ENCODE measurements at places on chromosomes 1 and 21. TPM values are rescaled to one million over a fixed set of nuclear protein-coding genes. Genes with fewer than 3 reads are reported as not detected.

DNA sequence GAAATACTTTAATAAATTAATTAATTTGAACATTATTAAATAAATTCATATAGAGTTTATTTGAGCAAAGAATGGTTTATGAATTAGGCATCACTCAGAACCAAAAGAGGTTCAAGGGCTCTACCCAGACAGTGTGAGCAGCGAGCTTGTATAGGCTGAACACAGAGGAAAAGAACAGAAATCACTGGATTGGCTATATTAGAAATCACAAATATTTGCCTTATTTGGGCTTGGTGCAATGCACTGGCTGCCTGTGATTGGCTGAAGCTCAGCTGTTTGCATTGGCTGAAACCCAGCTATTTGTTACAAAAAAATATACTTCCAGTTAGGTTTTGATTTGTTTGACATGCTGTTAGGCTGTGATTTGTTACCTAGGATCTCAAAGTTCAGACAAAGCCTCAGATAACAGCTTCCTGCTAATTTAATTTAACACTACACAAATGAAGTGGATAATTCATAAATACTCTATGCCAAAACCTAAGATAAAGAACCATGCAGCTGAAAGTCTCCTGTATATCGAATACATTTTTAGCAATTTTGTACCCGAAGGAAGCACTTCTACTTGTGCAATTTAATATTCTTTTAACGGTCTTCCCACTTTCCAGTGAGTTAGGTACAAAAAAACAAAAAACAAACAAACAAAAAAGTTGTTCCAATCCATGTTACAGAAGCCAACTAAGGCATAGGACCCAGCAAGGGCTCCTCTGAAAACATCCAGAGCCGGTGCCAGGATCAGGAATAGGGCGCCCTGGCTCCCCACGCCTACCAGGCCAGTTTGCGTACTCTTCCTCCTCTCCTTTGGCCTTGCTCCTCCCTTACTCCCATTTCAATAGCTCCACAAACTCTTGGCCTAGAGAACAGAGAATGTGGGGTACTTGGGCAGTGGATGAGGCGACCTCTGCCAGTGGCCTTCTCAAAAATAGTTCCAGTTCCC is 179.1 kb downstream of the DUSP10 start:
- no peaks in the 10 kb centered on the region for H3K36me3 ChIP-seq
- H3K4me1 ChIP-seq: no peaks in the 10 kb centered on the region
- no peak overlapping the region for H3K4me3 ChIP-seq

DNA sequence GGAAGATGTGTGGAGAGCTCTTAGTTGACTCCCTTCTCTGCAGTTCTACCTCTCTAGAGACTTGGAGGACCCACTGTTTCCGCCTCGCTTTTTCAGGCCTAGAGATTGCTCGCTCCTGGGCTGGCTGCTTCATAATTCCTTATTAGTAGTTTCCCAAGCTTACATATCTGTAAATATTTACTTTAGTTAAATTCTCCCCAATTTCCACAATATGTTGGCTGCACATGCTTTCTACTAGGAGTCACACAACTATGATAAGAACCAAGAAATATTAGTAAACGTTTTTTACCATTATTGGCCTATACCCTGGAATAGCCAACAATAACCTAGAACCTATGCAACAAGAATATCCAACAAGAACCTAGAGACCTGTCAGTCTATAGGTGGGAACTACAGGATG is 129.0 kb upstream of the RUNX1 start:
- no peaks in the 10 kb centered on the region for H3K36me3 ChIP-seq
- H3K4me3 ChIP-seq: no peak overlapping the region
- H3K27ac ChIP-seq: no peak overlapping the region
- H3K4me1 ChIP-seq: no peaks in the 10 kb centered on the region
- no peak for DNase-seq

DNA sequence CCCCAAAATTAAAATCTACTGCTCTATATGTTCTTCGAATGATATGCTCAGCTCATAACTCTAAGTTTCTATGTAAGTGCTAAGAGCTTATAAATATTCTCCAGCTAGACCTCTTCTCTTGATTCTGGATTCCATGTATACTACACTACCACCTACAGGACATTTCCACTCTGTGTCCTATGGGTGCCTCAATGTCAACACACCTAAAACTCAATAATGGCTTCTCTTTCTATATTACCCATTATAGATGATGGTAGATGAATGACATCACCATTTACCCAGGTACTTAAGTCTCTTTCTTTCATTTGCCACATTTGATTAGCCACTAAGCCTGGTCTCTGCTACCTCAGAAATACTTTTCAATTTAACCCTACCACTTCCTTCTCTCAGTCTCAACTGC is 41.3 kb downstream of the TBX19 start:
- DNase-seq: no peak
- H3K4me1 ChIP-seq: peaks cover 4% of the 10 kb centered on the region
- H3K27me3 ChIP-seq: no peaks in the 10 kb centered on the region
- no peaks in the 10 kb centered on the region for H3K36me3 ChIP-seq
- no peak overlapping the region for H3K4me3 ChIP-seq

DNA sequence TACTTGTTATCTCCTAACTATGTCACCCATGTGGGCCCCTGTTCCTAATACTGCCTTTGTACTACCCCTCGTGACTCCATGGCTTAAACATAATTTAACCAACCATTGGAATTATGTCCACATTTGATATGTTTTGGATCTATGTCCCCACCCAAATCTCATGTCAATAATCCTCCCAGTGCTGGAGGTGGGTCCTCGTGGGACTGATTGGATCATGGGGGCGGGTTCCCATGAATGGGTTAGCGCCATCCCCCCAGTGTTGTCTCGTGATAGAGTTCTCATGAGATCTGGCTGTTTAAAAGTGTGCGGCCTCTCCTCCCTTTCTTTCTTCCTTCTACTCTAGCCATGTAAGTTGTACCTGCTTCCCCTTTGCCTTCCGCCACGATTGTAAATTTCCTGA is 9.8 kb downstream of the CBR1 start:
- no peak overlapping the region for H3K4me3 ChIP-seq
- no peak overlapping the region for H3K27ac ChIP-seq

DNA sequence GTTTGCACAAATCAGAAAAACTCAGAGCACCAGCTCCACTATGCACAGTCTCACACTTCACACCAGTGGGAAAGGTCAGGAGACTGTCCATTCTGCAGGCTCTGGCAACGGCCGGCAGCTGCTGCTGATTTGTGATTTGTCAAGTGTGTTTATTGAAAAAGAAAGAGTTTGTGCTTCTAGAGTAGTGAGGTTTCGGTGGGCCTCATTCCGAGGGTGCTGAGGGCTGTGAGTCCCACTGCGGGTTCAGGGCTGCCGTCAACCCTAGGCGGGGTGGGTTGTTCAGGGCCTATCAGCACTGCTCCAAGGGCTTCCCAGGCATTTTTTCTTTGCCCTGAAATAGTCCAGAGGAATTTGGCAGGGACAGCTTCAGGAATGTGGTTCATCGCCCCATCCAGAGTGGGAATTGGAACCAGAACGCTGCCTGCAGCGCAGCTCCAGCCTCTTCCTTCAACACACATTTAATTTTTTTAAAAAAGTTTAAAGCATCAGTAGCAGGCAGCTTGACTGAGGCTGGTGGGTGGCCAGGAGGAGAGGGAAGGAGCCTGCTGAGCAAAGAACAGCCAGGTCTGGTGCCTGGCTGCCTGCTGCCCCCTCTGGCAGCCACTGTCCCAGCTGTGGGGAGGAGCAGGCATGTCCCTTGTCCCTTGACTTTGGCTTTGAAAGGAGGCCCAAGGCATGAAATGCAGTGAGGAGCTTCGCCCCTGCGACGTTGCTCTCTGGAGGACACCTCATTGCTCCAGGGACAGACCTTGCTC is 19.7 kb downstream of the STUM start:
- H3K4me3 ChIP-seq: no peak overlapping the region
- H3K36me3 ChIP-seq: no peaks in the 10 kb centered on the region
- H3K27ac ChIP-seq: no peak overlapping the region
- H3K27me3 ChIP-seq: peaks cover 22% of the 10 kb centered on the region
- no peaks in the 10 kb centered on the region for H3K4me1 ChIP-seq

DNA sequence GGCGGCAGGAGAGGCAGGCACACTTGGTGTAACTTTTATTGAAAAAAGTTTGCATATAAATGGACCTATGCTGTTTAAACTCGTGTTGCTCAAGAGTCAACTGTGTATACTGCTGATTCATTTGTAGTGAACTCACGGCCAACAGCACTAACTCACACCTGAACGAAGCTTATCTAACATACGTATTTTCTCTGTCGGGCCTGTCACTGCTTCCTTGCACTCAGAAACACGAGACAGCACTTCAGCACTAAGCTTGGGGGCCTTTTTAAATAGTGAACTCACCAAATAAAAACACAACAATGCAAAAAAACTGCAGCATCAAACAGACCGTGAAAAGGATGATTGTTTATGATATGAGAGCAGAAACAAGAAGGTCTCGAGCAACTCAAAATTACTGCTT is 58.9 kb upstream of the NEK2 start:
- no peaks in the 10 kb centered on the region for H3K36me3 ChIP-seq
- H3K27ac ChIP-seq: no peak overlapping the region
- DNase-seq: no peak
- peaks cover 36% of the 10 kb centered on the region for H3K4me1 ChIP-seq
- no peak overlapping the region for H3K4me3 ChIP-seq
- no peaks in the 10 kb centered on the region for H3K27me3 ChIP-seq

TARS2 gene
- 36.6 TPM for total RNA-seq

ALDH4A1 gene
- total RNA-seq: 25.6 TPM

- H3K36me3 ChIP-seq: no peaks in the 10 kb centered on the region
- no peak overlapping the region for H3K27ac ChIP-seq
- no peak for DNase-seq
- H3K27me3 ChIP-seq: peaks cover 10% of the 10 kb centered on the region
These were observed 6.5 kb downstream of the PADI4 start for GRCh38 chr1:17314491-17314971.

GRCh38 chr1:206766251-206766856 is 4.2 kb upstream of the IL19 start:
- DNase-seq: no peak
- H3K4me3 ChIP-seq: no peak overlapping the region
- H3K4me1 ChIP-seq: peaks cover 11% of the 10 kb centered on the region
- no peak overlapping the region for H3K27ac ChIP-seq
- H3K36me3 ChIP-seq: no peaks in the 10 kb centered on the region

DNA sequence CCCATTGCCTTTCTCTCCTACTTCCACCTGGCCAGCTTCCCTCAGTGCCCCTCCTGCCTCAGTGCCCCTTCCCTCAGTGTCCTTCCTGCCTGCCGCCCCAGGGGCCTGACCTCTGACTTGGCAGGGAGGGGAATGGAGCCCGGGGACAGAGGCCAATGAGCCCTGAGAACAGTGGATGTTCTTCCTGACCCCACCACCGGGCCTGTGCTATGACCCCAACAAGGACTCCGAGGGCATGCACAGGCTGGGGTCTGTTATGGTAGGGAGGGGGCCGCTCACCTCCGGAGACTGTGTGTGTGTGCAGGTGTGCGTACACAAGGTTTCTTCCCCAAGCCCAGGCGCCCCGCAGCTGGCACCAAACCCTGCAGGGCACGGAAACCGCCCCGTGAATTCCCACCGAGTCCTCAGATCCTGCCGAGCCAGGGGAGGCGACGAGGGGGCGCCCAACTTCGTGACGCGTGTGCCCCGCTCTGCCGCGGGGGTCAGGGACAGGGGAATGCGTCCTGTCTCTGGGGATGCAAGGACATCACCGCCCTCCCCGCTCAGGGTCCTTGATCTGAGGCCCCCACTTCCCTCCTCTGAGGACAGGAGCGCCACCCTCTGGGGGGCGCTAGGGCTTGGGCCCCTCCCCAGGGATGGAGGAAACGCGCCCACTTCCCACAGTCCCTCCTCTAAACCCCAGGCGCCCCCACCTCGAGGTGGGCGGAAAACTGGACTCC is 766 bp downstream of the RAP1GAP start:
- no peak overlapping the region for H3K27ac ChIP-seq
- peaks cover 28% of the 10 kb centered on the region for H3K4me1 ChIP-seq
- H3K27me3 ChIP-seq: peaks cover 49% of the 10 kb centered on the region
- H3K36me3 ChIP-seq: no peaks in the 10 kb centered on the region
- no peak for DNase-seq

DNA sequence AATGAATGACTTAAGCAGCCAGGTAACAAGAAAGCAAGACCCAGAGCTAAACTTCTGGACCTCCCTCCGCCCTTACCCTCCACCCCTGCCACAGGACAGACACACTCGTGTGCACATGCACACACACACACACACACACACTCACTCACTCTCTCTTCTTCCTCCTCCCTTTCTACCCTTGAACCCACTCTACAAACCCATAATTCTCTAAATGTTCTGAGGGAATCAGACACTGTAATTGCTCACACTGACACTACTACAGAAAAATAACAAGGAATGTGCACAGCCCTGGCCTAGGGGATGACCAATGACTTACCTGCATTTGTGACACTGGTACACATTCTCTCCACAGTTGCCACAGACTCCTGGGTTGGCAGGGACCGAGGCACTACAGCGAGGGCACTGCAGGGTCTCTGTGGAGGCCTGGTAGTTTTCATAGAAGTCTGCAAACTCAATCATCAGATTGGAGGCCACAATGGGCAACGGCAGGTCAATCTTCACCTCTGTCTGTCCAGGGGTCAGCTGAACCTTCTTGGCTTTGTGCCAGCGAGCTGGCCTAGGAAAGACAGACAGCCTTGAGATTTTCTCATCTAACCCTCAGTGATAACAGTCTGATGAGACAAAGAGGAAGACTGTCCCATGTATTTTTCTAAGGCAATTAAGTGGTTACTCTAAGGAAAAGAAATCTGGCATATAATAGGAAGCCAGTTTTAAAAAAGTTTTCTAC is 94.8 kb downstream of the UBR4 start:
- no peak overlapping the region for H3K4me3 ChIP-seq
- H3K27ac ChIP-seq: no peak overlapping the region
- H3K27me3 ChIP-seq: no peaks in the 10 kb centered on the region
- peaks cover 34% of the 10 kb centered on the region for H3K36me3 ChIP-seq
- H3K4me1 ChIP-seq: no peaks in the 10 kb centered on the region

GRCh38 chr1:247332623-247333361 is 1.1 kb upstream of the ZNF496 start:
- peaks cover 25% of the 10 kb centered on the region for H3K36me3 ChIP-seq
- DNase-seq: no peak

DNA sequence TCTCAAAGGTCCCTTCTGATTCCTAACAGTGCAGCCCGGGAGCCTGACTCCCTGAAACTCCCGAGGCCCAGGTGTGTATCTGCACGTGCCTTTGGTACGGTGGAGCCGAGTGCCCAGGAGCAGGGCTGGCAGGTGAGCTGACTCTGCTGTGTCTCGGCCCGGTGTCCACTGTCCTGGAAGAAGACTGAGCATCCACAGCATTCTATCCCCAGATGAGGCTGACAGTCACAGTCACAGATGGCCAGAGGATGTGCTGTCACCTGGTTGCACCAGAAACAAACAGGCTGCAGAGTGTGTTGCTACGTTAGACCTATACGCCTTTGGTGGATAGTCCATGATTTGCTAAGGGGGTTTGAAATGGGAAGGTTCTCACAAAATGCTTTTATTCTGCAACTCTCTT is 9.8 kb downstream of the ETV3L start:
- H3K4me1 ChIP-seq: peaks cover 12% of the 10 kb centered on the region
- no peak overlapping the region for H3K4me3 ChIP-seq
- no peaks in the 10 kb centered on the region for H3K27me3 ChIP-seq
- H3K27ac ChIP-seq: no peak overlapping the region
- no peaks in the 10 kb centered on the region for H3K36me3 ChIP-seq

GRCh38 chr1:156217871-156218270 is 5.1 kb downstream of the PMF1 start:
- no peak for DNase-seq
- no peaks in the 10 kb centered on the region for H3K27me3 ChIP-seq
- H3K4me3 ChIP-seq: no peak overlapping the region
- peaks cover 4% of the 10 kb centered on the region for H3K4me1 ChIP-seq
- peaks cover 18% of the 10 kb centered on the region for H3K36me3 ChIP-seq

- no peak for DNase-seq
- peaks cover 21% of the 10 kb centered on the region for H3K27me3 ChIP-seq
- H3K4me1 ChIP-seq: peaks cover 3% of the 10 kb centered on the region
These were observed 24.2 kb upstream of the C1orf174 start for GRCh38 chr1:3924186-3924824.

SHISAL2A gene
- not detected for total RNA-seq

FCGR3A gene
- total RNA-seq: not detected
